Stimulated activated CD4-positive, alpha-beta T cell treated with anti-CD3 and anti-CD28 coated beads, Interleukin-2, amount 100 ng/mL, for 24 hours (primary cell): ENCODE measurements at places on chromosomes 11 and 22.

DNA sequence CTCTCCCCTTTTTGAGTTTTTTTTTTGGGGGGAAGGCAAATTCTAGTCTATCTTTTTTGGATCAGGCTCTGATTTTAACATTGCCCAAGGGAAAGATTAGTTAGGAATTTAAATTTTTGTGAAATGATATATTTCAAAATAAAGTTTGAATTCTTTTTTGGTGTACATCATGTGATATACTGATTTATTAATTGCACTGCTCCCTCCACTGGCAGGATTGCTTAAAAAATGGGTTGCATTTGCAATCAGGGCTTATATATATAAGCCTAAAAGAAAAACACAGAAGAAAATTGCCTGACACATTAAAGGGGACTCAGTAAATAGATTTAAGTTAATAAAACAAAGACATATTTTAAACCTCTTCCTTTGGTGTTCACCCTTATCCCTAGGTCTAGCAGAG is 1.2 kb downstream of the DYNC2H1 start:
- DNase-seq = no peak

GRCh38 chr22:31199187-31199586 is 12.9 kb upstream of the LIMK2 start:
- DNase-seq = no peak

- no peak for DNase-seq
These were observed 24.6 kb upstream of the LDLRAD3 start for GRCh38 chr11:35919244-35919643.

GRCh38 chr11:36550385-36551115 is 17.3 kb upstream of the RAG1 start:
- no peak for DNase-seq

DNA sequence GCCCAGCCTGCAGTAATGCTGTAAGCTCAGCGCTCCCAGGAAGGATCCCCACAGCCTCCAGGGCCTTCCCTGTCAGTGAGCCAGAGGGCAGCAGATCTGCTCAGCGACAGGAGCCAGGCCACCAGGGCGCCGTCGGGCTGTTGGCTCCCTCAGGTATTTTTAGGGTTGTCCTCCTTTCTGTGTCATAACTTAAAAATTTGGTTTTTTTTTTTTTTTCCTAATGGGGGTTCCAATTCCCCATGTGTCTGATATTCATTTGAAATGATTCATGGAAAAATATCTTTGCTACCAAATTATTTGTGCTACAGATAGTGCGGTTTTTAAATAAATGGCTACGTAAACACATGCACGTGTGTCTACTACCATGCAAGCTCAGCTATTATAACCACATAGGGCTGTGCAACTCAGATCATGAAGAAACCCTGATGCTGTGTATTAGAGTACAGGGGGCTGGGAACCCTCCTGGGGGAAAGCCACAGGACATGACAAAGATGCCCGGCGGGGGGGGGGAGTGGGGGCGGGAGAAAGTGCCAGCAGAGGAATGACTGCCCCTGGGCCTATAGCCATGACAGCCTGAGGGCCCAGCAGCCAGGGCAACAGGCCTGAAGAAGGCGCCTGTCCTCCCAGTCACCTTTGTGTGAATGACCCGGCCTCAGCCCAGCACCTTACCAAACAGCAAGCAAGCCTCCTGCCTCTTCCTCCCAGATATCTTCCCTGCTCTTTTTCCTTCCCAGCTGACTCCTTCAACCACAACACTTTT is 89.3 kb downstream of the NAT10 start:
- DNase-seq = no peak

DNA sequence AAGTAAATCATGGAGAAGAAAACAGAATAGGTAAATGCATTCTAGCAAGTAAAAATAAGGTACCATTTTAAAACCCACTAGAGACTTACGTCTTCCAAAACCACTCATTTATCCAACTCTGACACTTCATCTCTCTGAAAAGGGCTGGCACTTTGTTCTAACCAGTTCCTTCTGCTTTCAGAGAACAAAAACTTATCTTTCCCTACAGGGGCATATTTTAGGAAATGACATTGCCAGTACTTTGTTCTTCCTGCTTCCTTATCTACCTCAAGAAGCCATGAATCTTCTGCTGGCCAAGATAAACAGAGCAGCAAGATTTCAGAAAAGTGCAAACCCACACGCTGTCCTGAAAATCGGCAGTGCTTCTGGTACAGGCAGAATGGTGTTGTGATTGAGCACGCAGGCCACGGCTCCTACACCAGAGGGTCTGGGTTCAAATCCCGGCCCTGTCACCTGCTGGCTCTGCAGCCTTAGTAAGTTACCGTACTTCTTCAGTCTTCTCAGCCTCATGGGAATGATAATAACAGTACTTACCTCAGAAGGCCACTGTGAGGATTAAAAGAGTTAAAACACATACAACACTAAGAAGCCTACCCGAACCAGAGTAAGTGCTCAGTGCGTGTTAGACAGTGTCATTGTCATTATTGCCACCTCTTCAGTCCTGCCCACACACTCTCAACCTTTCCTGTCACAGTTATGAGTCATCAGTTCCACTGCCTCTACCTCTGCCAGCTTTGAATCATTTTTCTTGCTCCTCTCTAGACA is 11.0 kb downstream of the MPZL3 start:
- DNase-seq = peak; percentile 72

DNA sequence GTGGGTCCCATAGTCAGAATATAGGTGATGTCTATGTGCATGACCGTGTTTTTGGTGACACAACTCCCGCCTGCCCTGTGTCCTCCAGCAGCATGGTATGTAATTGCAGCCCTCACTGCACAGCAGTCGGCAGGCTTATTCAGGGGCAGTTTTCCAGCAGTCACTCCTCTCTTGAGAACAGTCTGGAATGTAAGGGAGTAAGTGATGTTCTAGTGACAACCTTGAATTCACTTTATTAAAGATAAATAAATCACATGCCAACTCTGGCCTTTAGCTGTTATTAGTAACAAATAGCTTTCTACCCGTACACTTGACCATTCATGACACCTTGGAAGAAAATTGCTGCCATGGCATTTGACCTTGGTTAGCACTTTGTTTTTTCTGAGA is 27.9 kb downstream of the ZNRF3 start:
- DNase-seq = no peak
